ENCODE measurements at places on chromosomes 16 and 17. TPM values are rescaled to one million over a fixed set of nuclear protein-coding genes. Genes with fewer than 3 reads are reported as not detected.

KRT33B gene
- 0.03 TPM for polyA plus RNA-seq

- DNase-seq = no peak
Observed at GRCh38 chr16:14251419-14251818, 180.3 kb downstream of the MRTFB start.

GRCh38 chr16:79101491-79101890 is 499.0 kb downstream of the MAF start:
- DNase-seq = no peak

DNA sequence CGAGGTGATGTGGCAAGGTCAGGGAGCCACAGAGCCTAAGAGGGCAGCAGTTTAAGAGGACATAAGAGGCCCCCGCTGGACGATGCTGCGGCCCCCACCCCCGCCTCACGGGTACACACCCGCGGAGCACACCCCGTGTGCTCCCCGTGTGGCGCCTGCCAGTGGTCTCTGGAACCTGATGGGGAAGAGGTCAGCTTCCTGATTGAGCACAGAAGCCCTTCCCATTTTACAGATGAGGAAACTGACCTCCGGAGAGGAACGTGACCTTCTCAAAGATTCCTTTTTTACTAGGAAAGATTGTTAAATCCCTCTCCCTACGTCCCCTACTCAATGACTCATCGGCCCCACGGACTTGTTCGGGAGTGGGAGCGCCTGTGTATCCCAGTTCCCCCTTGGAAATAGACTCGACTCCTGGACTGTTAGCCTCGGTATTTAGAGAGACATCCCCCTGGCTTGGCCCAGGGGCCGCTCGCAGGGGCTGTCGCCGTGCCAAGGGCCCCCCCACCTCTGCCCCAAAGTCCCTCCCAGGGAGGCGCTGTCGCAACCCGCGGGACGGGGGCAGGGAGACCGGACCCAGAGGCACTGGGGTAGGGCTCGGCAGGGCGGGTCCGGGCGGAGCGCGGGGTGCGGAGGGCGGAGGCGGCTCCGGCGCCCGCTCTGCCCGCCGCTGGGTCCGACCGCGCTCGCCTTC is at the start of gene ABCC3:
Gene ABCC3, plus strand, starts transcription at position 658 of the 691 bp plus-strand sequence. CDS start 56 bp downstream, outside the sequence.
- no peak for DNase-seq

DNA sequence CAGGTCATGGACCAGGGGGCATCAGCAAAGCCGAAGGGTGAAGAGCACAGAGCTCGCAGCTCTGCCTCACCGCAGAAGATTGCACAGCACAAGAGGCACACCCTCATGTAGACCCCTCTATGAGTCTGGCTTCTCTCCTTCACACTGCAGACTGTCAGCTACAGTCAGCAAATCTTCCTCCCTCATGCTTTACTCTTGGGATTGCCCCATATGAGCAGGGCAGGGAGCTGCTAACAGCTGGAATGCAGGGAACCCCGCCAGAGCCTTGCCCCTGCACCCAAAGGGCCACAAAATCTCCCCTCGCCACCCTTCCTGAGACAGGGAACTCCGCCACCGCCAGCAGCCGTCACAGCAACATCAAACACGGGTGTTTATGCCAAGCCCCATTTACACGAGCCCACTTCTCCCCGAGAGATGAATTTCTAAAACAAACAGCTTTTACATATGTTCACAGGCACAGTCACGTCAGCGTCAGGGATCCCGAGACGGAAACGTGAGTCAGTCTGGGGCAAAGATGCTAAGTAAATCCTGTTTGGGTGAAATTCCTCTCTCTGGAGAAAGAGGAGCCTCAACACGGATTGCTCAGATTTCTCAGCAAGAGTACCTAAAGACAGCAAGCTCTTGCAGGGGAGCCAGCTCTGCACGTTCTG is 121.9 kb downstream of the CDYL2 start:
- no peak for DNase-seq

GRCh38 chr17:63361182-63361581 is 84.9 kb downstream of the CYB561 start:
- DNase-seq = no peak

DNA sequence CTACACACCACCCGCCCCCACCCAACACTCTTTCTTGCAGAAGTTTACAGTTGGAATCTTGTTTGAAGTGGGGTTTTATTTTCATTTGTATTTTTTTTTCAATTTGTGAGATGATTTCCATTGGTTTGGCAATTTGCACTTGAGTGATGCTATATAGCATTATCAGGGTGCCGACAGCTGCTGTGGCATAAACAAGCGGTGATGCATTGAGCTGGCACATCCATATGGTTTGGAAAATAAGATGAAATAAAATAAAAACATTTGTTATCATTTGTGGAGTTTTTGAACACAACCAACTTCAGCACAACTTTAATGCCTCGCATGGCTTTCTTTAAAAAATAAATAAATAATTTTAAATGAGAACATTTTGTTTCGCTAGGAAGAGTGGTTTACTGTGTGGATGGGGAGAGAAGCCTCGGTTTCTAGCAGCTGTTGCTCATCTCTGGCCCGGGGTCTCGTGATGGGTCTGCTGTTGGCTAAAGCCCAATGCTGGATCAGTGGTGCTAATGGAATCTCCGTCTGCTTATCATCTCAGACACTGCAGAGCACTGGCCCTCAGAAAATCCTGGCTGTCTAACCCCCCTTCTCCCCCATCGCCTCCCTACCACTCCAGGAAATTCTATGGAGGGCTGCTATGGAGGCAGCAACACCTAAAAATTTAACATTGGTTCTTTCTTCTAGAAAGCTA is 192.3 kb upstream of the MAF start:
- no peak for DNase-seq

DNA sequence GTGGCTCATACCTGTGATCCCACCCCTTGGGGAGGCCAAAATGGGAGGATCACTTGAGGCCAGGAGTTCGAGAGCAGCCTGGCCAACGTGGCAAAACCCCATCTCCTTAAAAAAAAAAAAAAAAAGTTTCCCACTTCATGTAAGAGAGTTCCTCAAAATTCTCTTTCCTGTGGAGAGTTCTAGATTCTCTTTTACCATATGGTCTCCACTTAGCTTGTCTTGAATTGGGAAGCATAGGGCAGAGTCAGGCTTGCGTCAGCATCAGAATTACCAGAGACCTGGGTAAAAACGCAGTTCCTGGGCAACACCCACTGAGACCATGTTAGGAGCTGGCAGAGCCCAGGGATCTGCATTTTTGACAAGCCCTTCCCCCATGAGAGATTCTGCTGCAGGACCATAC is 158.4 kb downstream of the CCDC182 start:
- DNase-seq = no peak

DNA sequence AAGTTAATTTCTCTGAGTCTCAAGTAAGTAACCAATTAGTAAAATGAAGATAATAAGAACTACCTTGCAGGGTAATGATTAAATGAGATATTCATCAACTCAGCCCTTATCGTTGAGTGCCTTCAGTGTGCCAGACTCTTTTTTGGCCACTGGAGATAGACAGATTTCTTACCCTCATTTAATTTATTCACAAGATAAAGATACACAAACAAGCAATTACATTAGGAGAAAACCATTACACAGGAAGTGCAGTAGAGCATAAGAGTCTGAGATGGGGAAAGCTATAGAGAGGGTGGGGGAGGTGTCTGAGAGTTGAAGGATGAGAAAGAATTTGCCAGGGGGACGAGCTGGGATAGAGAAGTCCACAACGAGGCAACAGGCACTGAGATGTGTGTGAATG is 72.5 kb upstream of the BCAR1 start:
- DNase-seq = no peak

Data from right renal pelvis (tissue), 4 donors.